ENCODE measurements at places on chromosomes 5 and 9.

- DNase-seq, result no peak
Measured at GRCh38 chr9:95788521-95788991, 86.9 kb upstream of the ERCC6L2 start.

DNA sequence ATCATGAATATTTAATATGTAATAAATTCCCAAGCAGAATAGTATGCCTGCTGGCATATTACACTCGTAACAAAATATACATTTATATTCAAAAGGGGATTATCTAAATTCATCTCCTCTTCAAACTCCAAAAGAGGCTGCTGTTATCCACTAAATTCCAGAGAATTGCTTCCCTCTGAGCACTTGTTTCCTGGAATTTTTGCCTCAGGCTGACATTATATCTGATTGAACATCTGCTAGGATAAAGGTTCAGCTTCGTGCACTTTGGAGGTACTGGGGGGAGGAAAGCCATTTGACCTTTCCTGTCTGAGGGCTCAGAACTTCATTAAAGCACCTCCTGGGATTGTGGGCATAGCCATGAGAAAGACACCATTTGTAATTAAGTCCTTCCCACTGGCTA lies 4.3 kb upstream of the HAPLN1 start:
- DNase-seq, result no peak

- DNase-seq, result no peak
Measured at GRCh38 chr5:122009436-122009835, 47.7 kb downstream of the SRFBP1 start.

DNA sequence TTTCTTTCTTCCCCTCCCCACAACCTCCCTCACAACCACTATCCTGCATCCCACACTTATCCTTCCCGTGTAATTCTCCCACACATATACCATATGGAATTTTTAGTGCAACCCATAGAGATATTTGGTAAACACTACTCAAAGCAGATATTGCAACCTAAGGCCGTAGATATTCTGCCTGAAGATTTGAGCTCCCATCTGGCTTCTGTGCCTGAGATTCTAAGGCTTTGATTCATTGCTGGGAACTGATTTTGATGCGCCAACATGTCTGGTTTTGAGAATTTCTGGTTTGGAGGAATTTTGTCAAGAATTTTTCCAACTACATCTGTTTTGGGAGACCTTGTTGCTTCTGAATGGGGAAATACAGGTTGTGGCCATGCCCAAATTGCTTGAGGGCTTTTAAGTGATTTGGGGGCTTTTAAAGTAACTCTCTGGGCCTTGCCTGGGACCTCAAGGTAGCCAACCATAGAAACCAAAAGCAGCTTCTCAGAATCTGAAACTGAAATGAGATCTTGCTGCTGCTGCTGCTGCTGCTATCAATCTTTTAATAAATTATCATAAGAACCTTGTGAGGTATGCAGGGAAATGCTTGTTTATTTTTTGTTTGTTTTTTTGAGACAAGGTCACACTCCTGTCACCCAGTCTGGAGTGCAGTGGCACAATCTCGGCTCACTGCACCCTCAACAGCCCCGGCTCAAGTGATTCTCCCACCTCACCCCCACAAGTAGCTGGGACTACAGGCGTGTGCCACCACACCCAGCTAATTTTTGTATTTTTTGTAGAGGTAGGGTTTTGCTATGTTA lies 36.2 kb downstream of the PLAC8L1 start:
- no peak for DNase-seq

- DNase-seq, result no peak
Measured at GRCh38 chr5:153699035-153699434, 208.6 kb downstream of the GRIA1 start.

- no peak for DNase-seq
Measured at GRCh38 chr5:10892147-10892910, 131.3 kb upstream of the DAP start.

DNA sequence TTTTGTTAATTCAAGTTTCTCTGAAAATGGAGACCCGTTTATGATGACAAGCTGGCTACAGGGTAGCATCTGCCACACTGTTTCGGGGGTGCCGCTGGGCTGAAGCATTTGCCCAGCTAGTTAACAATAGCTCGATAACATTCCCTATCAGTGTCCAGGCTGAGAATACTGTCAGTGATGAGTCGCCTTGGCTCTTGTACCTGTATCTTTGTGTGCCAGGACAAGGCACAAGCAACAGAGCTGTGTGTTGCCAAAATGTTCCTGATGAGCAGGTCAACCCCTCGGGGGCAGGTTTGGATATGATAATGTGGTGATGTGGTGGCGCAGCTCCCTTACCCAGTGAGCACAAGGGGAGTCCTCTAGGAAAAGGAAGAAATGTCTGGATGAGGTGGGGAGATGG lies 7.0 kb downstream of the TGFBI start:
- DNase-seq, result no peak

DNA sequence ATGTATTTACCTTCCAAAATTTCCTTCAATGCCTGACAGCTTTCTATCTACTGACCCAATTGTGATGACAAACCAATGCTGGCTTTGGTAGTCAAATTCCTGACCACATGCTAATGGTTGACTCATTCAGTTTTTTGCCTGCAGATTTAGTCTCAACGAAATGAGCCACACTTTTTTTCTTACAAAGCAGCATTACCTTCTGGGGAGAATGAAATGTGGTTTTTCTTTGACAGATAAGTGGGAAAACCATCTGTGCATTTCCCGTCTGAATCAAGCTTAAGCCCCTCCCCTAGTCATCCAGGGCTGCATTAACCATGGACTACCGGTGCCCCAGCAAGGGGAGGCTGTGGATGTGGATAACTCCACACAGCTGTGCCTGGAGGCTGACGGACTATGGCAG lies 99.6 kb upstream of the TAF11L2 start:
- no peak for DNase-seq

- no peak for DNase-seq
Measured at GRCh38 chr9:108743416-108743815, 112.4 kb downstream of the ACTL7B start.

DNA sequence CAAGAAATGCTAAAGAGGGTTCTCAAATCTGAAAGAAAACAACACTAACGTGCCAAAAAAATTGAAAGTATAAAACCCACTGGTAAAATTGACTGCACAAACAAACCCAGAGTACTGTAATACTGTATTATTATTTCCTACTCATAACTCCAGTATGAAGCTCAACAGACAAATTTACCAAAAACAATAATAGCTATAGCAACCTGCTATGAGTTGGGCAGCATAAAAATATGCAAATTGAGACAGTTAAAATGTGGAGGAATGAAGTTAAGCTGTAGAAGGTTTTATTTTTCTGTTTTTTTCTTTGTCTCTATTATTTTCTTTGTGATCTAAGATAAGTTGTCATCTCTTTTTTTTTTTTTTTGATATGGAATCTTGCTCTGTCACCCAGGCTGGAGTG lies 15.7 kb downstream of the KIF4B start:
- no peak for DNase-seq

GRCh38 chr5:21391506-21391905 lies 1403.5 kb upstream of the CDH18 start:
- DNase-seq, result no peak

DNA sequence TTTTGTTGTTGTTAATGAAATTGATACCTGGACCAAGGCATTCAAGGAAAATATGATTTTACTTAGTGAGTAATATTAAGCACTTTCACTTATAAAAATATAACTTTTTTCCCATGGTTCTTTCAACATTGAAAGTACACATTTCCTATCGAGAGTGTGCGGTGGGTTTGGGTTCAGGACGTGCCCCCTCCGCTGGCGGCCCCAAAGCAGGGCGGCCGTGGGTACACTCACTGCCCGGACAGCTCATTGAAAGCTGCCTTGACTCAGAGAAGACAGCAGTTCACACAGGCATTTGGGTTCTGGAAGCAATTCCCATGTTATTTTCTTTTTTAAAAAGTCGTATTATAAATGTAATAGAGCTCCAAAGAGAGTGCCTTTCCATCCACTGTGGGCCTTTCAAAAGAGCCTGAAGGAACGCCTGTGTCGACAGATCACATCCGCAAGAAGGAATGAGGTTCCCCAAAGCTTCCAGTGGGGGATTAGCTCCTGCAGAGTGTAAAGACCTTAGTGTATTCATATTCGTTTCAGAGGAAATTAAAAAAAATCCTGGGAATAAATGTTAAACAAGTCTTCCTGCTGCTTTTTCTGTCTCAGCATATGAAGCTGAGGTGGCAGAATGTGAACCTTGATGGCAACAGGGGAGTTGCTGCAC lies 74.3 kb downstream of the PRDM6 start:
- no peak for DNase-seq

GRCh38 chr5:17157294-17157693 lies 60.1 kb upstream of the BASP1 start:
- no peak for DNase-seq

DNA sequence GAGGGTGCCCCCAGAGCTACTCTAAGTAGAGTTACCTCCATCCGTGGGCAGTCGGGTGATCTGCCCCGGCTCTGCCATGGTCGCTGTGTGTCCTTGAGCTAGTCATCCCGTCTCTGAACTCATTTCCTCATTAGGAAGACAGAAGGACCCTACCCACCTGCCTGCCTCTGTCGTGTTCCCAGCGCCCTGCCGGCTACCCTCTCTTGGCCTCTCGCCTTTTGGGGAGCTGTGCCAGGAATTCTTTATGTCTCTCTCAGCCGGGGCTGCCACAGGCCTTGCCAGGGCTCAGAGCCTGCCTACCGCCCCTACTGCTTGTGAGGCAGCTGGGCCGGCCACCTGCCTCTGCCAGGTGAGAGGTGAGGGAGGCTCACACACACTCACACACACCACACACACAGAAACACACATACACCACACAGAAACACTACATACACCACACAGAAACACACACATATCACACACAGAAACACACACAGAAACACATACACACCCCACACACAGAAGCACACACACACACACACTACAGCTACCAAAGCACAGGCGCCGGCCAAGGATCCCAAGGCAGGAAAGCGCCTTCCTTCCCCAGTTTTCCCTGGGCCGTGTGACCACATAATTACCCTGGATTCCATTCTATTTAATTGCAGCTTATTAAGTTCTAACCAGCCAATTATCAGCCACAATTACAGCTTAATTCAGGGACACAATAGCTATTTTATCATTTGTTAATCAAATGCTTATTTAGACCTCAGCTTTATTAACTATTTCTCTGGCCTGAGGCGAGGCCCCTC lies 41.7 kb downstream of the UNC5A start:
- no peak for DNase-seq

DNA sequence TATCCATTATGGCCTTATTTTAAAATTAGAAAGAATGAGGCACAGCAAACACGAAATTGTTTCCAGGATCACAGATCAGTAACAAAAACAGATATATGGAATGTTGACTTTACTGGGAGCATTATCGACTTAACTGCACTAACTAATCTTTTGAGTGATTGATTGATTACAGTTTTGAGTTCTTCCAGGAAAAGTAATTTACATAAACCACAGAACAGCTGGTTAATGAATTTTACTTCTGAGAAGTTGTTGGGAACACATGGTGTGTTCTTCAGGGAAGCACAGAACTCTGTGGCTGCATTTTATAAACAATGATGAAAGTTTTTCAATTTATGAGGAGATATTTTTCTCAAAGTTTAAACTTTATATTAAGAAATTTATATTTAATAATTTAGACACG lies 802.4 kb upstream of the ACO1 start:
- no peak for DNase-seq

GRCh38 chr5:164256351-164256750 lies 750.9 kb downstream of the MAT2B start:
- no peak for DNase-seq

- DNase-seq, result no peak
Measured at GRCh38 chr9:107620801-107621200, 131.2 kb upstream of the KLF4 start.

GRCh38 chr5:1540831-1541701 lies 17.3 kb upstream of the LPCAT1 start:
- no peak for DNase-seq

- peak; percentile 51 for DNase-seq
Measured at GRCh38 chr5:32462618-32463017, 18.1 kb upstream of the ZFR start.

DNA sequence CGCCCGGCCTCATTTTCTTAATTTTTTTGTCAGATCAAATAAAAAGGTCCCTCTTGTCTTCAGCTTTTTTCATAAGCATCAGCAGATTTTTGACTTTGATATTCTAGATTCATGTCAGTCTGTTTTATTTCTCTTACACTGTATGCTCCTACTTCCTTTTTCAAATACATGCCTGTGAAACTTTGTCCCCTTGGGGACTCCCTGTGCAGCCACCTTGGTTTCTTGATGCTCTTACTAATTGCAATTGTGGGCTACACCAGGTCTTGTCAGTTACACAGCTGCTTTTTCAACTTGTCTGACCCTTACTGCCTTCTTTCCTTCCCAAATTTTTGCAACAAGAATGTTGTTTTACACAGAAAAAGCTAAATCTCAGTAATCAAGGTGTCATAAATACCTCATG lies 238.2 kb upstream of the KCNN2 start:
- DNase-seq, result no peak

GRCh38 chr5:97624886-97625285 lies 441.8 kb upstream of the RIOK2 start:
- no peak for DNase-seq

- no peak for DNase-seq
Measured at GRCh38 chr9:89756891-89757537, 152.2 kb downstream of the GADD45G start.

- DNase-seq, result no peak
Measured at GRCh38 chr5:180988592-180988991, at the start of gene BTNL3. Gene BTNL3 (plus strand): TSS chr5:180988846. CDS start chr5:180989029, 183 bp downstream.

DNA sequence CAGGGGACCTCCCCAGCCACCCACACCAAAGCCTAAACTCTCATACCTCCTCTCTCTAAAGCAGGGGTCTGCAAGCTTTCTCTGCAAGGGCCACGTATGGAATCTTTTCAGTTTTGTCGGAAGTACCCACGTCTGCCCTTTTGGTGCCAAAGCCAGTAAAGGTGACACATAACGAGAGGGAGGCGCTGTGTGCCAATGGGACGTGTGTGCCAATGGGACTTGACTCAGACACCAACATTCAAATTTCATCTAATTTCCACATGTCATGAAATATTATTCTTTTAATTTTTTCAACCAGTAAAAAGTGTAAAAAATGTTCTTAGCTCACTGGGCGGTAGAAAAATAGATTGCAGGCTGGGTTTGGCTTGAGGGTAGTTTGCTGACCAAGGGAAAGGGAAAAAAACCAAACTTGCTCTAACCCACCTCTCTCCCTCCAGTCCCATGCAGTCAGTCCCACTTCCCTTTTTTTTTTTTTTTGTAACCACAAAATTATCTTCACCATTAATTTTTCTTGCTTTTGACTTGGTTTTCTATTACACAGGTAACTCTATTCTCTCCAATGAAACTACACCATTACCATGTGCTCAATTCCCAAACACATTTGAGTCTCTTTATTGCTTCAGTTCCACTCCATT lies 25.5 kb downstream of the OR2V1 start:
- DNase-seq, result no peak

DNA sequence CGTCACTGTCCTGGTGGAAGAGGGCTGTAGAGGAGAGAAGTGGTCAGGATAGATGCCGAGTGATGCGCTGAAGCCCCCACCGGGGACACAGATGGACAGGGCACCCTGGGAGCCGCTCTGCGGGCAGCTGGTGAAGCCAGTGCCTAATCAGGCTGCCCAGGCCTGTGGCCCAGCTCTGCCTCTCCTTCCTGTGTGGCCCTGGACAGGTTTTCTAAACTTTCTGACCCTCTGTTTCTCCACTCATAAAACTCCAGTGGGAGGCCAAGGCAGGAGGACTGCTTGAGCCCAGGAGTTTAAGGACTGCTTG lies 86.1 kb downstream of the C5orf15 start:
- DNase-seq, result no peak
